GM13976 (cell line): ENCODE measurements at places on chromosomes 13 and 19.

DNA sequence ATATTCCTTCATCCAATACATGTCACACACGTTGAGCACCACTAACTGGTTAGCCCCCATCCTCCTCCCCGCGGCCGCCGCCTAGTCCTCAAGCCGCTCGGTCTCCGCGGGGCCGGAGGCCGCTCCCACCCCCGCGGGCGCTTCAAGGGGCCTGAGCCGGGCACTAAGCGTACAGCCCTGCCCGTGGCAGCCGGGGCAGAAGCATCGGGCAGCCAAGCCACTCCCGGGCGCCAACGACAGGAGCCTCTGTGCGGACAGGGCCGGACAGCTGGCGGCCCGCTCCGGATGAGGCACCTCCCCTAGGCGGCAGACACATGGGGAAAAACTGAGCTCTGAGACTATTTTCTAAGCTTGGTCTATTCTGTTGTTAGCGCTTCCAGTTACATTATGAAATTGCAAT, 2.8 kb upstream of the ZNF543 start:
- DNase-seq: no peak

- DNase-seq: no peak
These were observed 273.8 kb downstream of the LIG4 start for GRCh38 chr13:107941345-107942029.

DNA sequence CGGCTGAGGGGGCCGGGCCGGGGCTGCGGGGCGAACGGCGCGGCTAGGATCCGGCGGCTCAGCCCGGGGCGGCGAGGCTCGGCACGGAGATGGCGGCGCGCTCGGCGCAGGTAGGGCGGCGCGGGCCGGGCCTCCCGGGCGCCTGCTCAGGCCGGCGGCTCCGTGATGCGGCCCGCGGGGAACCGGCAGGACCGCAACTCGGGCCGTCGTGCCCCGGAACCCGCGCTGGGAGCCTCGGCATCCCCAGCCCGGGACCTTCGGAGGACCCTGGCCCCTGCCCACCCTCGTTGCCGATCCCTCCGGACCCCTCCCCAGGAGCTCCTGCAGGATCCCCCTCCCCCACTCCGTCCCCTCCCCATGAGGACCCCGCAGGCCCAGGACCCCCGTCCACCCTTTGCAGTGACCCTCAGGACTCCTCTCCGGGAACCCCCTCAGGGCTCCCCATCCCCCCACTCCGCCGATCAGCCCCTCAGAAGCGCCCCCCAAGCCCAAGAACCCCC, 304 bp downstream of the EVI5L start:
- no peak for DNase-seq

DNA sequence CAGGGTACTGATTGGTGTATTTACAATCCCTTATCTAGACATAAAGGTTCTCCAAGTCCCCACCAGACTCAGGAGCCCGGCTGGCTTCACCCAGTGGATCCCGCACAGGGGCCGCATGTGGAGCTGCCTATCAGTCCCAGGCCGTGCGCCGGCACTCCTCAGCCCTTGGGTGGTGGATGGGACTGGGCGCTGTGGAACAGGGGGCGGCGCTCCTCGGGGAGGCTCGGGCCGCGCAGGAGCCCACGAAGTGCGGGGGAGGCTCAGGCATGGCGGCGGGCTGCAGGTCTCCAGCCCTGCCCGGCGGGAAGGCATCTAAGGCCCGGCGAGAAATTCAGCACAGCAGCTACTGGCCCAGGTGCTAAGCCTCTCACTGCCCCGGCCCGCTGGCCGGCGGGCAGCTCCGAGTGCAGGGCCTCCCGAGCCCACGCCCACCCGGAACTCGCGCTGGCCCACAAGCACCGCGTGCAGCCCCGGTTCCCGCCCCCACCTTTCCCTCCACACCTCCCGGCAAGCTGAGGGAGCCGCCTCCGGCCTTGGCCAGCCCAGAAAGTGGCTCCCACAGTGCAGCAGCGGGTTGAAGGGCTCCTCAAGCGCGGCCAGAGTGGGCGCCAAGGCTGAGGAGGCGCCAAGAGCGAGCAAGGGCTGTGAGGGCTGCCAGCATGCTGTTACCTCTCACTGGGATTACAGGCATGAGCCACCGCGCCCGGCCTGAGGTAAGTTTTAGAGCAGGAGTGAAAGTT, 60.0 kb upstream of the SCEL start:
- DNase-seq: no peak

GRCh38 chr13:114128624-114129522, 3.5 kb downstream of the RASA3 start:
- peak; percentile 94 for DNase-seq

DNA sequence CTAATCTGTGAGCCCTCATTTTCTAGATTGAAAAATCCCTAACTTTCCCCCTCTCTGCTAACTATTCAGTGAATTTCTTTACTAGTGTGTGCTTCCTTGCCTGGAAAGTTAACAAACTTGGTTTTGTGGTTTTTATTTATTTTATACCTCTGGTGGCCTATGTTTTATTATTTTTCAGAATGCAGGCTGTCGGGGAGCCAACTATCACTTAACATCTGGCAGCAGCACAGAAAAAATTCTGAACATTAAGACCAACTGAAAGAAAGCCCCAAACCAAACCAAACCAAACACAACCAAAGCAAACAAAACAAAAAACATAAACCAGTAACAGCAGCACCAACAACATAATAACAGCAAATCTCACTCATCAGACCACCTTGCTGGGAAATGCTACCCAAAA, 109.0 kb upstream of the KL start:
- DNase-seq: no peak

- DNase-seq: no peak
These were observed 64.7 kb downstream of the MBD3L2B start for GRCh38 chr19:6956573-6956972.

GRCh38 chr19:45121827-45122345, 28.9 kb downstream of the PPP1R37 start:
- DNase-seq: no peak

- no peak for DNase-seq
These were observed 1211.9 kb upstream of the MIR17HG start for GRCh38 chr13:90135558-90135957.

DNA sequence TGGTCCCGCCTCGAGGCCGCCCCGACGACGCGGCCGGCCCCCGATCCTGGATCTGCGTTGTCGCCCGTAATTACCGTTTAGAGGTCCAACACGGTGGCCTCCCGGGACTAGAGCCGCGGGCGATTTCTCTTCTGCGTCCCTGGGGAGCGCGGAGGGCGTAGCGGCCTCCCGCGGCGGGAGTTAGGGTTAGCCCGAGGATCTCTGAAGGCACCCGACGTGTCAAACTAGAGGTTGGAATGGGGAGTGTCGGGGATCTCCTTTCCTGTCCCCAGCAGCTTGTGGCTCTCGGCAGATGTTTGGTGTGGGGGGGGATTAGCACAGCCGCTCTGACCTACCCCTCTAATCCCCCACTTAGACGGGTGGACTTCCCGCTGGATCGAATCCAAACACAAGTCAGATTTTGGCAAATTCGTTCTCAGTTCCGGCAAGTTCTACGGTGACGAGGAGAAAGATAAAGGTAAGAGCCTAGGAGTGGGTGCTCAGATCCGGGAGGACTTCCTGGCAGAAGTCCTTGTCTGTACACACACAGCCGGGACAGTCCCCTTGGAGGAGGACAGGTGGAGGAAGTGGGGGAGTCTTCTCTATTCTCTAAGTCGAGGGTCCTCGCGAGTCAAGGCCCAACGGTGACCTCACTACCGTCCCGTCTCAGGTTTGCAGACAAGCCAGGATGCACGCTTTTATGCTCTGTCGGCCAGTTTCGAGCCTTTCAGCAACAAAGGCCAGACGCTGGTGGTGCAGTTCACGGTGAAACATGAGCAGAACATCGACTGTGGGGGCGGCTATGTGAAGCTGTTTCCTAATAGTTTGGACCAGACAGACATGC, 581 bp downstream of the CALR start:
- DNase-seq: no peak

DNA sequence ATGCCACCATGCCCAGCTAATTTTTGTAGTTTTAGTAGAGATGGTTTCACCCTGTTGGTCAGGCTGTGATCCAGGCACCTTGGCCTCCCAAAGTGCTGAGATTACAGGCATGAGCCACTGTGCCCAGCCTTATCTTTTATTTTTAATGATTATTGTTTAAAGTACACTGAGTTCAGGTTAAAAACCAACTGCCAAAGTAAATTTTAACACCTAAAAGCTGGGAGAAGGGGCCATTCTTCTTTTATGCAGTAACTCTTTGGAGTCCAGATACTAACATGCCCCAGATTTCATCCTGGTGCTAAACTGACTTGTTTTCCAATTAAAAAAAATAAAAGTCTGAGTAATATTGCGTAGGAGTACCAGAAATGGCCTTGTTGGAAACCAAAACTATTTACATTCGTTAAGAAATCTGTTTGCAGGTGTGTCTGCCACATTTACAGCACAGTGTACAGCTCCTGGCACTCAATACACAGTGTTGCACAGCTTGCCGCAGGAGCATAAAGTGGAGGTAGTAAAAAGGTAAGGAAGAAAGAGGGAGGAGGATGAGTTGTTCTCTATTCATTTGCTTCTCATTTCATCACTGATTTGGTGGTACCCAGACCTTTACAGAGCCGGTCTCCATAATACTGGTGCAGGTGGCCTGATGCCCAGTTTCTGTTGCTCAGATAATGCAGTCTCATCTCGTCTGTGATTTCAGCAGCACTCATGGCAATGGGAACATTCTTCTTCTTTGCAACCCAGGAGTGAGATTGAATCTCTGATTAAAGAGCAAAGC, 108.9 kb downstream of the PCCA start:
- DNase-seq: no peak

DNA sequence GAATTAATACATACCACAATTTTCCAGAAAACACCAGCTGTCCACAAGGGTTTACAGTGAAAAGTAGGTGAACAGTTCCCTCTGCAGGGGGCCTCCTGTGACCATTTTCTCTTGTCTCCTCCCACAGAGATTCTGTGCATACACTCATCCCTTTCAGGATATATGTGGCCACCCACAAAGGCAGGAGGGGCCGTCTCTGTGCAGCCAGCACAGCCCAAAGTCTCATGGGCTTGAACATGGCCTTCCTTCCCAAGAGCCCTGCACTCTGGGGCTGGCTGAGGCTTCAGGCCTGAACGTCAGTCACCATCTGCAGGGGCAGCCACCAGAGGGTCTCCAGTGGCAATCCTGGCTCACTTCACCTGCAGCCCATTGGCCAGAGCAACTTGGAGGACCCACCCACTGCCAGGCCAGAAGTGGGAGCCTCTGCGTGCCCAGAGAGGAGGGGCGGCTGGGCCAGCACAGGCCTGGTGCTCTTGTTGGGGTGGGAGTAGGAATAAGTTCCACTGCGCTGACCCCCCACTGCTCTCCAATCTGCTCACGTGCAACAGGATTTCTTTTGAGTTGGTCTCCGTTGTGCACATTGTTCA, 25.1 kb downstream of the TMEM161A start:
- no peak for DNase-seq

DNA sequence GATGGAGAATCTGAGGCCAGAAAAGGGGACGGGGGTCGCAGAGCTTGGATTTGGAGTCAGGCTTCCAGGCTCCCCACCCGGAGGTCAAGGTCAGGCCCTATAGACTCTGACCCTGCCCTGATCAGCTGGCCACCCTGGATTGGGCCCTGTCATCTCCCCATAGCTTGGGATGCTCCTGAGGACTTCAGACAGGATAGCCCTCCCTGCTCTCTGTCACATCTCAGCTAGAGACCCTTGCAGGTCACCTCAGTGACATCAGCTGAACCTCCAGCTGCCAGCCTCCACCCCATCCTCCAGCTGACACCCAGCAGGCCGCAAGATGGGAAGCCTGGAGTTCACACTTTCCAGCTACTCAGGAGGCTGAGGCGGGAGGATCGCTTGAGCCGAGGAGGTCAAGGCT, 2.8 kb upstream of the TPM4 start:
- DNase-seq: no peak

- no peak for DNase-seq
These were observed 147.6 kb downstream of the KCTD12 start for GRCh38 chr13:76738616-76739015.

DNA sequence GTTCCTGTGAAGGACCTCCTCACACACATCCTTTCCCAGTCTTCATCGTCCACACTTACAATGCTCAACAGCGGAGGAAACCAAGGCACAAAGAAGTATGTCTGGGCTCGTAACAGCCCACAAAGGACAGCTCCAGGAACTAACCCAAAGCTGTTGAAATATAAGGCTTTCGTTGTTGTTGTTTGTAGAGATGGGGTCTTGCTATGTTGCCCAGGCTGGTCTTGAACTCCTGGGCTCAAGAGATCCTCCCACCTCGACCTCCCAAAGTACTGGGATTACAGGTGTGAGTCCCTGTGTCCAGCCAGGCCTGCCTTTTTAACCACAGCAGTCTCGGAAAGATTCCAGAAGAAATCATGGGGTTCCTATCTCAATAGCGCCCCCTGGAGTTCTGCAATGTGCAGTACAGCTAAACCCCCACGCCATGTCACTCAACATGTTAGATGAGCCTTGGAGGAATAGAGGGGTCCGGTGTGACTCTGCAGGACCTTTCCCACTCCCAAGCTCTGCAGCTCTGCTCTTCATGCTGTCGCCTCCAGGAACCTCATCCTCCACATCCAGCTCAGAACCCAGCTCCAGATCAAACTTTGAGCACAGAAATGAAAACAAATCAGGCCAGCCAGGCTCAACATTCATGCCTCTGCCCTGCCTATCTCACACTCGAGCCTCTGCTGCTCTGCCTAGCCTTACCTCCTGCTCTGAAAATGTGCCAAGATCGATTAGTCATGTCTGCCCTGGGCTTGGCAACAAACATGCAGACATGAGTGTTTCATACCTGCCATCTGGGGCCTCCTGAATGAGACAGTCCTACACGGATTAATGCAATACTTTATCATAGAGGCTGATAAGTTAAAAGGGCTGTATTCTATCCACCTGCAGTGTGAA, 7.5 kb downstream of the PLA2G4C start:
- peak; percentile 66 for DNase-seq

DNA sequence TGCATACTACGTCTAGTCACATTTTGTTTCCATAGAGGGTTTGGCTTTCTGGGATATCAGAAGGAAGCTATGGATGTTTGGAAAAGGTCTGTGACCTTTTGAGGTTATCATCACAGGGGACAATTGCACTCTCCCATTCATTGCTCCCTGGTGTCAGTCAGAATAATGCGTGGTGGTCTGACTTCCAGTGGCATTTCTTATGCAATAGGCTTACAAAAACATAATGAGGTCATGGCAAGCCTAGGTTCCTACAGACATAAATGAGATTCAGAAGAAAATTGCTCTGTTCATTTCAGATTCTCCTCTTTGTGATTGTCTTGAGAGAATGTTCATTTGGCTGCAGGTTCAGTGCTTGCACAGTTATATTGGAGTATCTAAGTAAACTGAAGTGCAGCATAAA, 54.6 kb downstream of the ARHGAP35 start:
- DNase-seq: no peak

GRCh38 chr13:38685974-38686576, 802 bp upstream of the FREM2 start:
- peak; percentile 34 for DNase-seq

- DNase-seq: no peak
These were observed 81.9 kb downstream of the ZNF726 start for GRCh38 chr19:23996549-23996948.

GRCh38 chr19:51282335-51282734, 29.1 kb upstream of the IGLON5 start:
- no peak for DNase-seq

GRCh38 chr13:94309997-94310855, 169.3 kb downstream of the DCT start:
- no peak for DNase-seq

- DNase-seq: no peak
These were observed 1.2 kb upstream of the FAM83E start for GRCh38 chr19:48616041-48616436.
